Stimulated activated CD4-positive, alpha-beta T cell treated with anti-CD3 and anti-CD28 coated beads, Interleukin-4, amount 100 ng/mL, for 4 hours (primary cell): ENCODE measurements at places on chromosomes 5 and 9.
A peak's percentile ranks its signal among the peaks of the same experiment; 100 is the strongest.

GRCh38 chr5:160556846-160557245 is 135.2 kb downstream of the PTTG1 start:
- DNase-seq = no peak

- no peak for DNase-seq
These were observed 37.8 kb downstream of the MEF2C start for GRCh38 chr5:88845081-88845697.

DNA sequence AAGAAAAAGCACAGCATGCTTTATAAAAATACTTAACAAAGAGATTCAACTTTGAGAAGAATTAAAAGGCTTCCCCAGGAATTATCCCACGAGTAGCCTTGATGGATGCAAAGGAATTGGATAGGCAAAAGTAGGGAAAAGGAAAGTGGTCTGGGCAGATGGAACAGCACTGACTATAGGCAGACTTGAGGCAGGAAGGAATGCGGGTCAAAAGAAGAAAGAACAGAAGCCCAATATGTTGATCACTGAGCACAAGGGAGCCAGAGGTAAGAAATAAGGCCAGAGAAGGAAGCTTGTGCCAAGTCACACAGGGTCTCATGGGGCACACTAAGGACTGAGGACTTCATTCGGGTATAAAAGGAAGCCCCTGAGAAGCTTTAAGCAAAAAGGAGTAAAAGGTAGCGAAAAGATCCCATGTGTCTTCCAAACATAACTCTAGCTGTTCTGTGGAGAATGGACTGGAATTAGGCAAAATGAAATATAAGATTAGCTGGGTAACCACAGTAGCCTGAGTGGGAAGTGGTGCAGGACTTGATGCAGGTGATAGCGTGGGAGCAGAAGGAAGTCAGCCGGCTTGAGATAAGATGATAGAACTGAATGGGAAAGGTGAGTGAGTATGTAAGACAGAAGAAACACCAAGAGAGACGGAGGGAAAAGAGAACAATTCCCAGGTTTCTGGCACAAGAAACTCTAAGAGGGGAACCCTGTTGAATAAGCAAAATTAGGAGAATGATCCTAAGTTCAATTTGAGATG is 106.6 kb downstream of the DENND1A start:
- no peak for DNase-seq

DNA sequence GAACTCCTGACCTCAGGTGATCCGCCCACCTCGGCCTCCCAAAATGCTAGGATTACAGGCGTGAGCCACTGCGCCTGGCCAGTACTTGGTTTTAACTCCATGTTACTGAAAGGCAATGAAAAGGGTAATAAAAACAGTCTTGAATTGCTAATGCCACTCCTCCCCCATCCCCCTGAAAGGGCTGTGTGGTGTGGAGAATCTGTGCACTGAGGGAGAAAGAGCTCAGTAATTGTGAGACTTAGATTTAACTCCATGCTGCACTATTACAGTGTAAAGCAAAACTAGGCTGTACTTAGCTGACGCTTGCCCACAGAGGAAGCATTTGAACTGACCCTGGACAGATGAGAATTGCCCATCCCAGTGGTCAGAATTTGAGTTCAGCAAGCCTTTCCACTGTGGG is 1662.4 kb upstream of the ACO1 start:
- DNase-seq = no peak

GRCh38 chr5:11050596-11051304 is 289.7 kb upstream of the DAP start:
- DNase-seq = no peak

- DNase-seq = no peak
These were observed 456.0 kb downstream of the RAB3C start for GRCh38 chr5:59038798-59039295.

- no peak for DNase-seq
These were observed 12.1 kb downstream of the MRPL36 start for GRCh38 chr5:1787472-1788047.

DNA sequence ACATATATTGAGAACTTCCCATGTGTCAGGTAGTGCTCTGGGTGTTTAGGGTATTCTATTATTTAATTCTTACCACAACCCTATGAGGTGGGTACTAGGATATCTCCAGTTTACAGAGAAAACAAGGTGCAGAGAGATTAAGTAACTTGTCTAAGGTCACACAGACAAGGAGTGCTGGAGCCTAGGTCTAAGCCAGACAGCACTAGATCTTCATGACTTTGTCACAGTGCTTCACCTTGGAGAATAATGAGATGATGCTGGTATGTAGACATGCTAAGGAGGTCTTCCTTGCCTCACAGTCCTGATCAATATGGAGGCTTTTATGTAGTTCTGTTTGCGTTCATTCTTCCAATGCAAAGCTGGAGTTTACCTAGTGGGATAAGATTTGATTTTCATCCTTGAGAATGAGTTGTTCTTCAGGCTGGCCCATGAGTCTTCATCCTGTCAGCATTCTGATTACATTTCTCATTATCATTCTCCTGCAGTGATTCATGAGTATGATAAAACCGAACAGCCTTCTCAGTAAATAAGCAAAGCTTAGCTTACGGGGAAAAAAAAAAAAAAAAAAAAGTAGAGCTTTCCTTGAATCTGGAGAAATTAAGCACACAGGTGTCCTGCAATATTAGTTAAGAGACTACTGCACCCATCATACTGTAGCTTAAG is 176.3 kb downstream of the C9orf152 start:
- DNase-seq = no peak

DNA sequence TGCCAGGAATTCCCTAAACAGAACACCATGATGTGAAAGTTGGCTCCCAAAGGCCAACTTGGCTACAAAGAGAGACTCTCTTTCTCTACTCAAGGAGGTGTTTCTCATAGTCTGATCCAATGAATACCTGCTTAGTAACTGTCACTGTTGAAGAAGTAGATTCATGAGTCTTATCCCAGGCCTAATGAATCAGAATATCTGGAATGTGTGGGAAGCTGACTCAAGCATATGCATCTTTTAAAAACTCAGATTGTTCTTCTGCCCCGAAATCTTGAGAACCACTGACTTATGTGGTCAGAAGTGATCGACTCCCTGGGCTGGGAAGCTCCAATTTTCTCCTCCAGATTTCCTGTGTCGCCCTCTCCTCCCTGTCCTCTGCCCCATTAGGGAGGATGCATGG is 345.6 kb downstream of the PLK2 start:
- DNase-seq = no peak

DNA sequence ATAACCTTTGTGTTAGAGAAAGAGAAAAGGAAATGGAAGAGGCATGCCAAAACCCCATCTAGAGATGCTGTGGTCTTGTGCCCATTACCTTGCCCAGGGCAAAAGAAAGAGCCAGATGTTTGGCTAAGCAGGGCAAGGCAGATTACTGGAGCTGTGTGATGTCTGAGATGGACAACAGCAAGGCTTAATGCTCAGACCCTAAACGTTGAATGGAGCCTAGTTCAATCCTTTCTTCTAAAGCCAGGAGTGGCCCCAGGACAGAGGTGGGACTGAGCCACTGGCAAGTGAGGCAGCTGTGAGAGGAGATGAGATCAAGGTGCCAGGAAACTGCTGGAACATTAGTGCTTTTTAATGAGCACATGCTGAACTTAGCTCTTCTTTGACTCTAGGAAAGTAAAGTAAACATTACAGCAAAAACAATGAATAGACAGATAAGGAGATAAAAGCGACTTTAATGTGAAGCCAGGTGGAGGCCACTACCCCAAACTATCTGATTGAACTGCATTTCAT is 143.0 kb upstream of the EGFLAM start:
- no peak for DNase-seq

- DNase-seq = no peak
These were observed 4.2 kb upstream of the NFIL3 start for GRCh38 chr9:91427873-91428272.

DNA sequence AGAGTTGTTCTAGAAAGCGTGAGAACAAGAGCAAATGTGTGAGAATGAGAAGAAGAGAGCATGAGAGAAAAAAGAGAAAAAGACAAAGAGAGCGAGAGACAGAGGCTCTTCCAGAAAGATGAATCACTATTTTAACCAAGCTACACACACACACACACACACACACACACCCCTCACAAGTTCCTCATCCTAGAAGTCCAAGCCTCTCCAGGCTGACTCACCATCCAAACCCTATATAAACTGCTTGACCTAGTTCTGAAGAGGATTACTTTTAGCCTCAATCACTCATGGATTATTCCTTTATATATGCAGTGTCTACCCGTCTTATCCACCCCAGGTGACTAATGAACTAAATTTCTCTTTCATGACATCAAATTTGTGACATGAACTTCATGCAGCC is 37.6 kb downstream of the C9orf57 start:
- DNase-seq = no peak

GRCh38 chr5:79612667-79613198 is 492 bp downstream of the TENT2 start:
- peak; percentile 45 for DNase-seq

DNA sequence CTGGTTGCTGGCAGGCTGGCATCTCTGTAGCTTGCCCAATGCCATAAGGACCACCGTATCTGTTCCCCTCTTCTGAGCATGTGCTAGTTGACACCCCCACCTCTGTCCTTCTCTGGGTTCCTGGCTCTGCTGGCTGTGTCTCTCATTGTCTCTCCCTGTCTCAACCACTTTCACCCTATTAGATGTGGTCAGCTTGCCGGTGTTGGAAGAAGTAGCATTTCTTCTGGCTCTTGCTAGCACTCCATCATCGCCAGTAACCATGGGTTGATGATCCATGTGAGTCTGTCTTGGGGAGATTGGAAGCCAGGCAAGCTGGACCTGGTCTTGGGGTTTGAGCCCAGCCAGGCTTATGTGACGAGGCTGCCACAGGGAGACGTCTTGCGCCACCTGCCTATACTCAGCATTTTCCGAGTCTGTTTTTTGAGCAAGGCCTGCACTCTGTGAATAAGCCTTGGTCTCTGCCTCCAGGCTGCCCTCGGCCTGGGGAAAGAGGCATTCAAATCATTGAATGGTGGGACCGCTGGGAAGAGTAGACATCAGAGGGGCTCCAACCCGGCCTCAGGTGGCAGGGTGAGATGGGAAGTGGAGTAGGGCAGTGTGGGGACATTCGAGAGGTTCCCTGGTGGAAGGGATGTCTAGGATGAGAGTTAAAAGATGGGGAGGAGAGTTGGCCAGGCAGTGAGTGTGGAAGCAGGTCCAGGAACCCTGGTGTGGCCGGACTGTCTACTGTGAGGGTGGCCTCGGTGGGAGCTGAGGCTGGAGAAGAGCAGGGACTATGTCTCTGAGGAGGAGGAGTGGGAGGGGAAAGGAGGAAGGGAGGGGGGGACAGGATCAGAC is 74.3 kb downstream of the ZNF618 start:
- no peak for DNase-seq

DNA sequence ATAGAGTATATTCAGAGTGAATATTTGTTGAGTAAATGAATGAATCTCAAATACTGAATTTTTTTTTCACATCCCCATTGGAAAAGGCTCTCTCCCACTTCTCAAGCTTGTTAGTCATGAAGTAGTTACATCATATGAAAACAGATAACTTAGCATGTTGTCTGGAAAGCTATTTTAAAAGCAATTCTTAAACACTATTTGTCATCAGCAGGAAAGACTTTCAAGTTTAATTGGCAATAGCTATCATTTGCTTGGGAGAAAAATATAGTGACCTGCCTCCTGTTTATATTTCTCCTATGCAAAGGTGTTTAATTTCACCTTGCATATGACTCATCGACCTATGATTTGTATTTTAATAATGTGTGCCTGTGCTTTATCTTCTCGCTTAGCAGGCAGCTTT is 499.8 kb upstream of the GRIA1 start:
- DNase-seq = no peak

GRCh38 chr5:178058321-178059012 is 54.9 kb upstream of the N4BP3 start:
- DNase-seq = no peak

- no peak for DNase-seq
These were observed 81.0 kb upstream of the SAP30L start for GRCh38 chr5:154364771-154365170.

GRCh38 chr5:144369006-144369405 is 198.3 kb downstream of the KCTD16 start:
- DNase-seq = no peak

DNA sequence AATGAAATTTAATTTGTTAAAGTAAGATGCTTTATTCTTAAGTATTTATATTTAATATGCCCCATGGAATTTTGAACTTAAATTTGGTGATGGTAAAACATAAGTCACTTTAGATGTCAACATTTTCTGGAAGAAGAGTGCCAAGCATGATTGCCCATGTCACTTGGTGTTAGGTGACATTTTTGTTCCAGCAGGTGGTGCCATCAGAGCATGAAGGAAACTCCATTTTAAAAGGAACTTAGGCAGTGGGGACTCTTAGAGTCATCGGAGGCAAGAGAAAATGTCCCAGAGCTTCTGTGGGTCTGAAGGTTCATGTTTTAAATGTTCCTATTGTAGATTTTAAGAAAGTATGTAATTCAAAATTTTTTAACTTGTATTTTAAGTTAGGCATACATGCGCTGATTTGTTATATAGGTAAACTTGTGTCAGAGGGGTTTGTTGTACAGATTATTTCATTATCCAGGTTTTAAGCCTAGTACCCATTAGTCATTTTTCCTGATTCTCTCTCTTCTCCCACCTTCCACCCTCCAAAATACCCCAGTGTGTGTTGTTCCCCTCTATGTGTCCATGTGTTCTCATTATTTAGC is 789.3 kb downstream of the SEMA5A start:
- no peak for DNase-seq

DNA sequence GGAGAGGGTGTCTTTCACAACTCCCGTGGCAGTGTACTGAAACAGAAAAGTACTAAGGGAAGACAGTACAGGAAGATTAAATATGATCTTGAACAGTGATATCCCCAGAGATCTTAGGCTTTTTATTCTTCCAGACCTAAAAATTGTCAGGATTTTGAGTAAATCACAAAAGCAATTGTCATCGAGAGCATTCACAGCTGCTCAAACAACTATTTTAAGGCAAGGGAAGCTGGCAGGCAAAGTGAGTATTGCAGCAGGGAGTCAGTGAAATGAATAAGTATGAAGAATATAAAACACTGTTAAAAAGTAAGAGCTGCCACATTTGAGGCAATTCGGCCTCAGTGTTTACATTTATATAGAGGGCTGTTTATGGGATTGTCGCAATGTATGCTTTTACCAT is 479.0 kb downstream of the CAAP1 start:
- DNase-seq = no peak

- no peak for DNase-seq
These were observed 81.0 kb upstream of the SLC25A51 start for GRCh38 chr9:37984672-37985611.

- DNase-seq = no peak
These were observed 58.1 kb downstream of the PIP5K1B start for GRCh38 chr9:68763104-68763503.

- DNase-seq = no peak
These were observed 54.1 kb upstream of the CEMIP2 start for GRCh38 chr9:71822456-71822855.

DNA sequence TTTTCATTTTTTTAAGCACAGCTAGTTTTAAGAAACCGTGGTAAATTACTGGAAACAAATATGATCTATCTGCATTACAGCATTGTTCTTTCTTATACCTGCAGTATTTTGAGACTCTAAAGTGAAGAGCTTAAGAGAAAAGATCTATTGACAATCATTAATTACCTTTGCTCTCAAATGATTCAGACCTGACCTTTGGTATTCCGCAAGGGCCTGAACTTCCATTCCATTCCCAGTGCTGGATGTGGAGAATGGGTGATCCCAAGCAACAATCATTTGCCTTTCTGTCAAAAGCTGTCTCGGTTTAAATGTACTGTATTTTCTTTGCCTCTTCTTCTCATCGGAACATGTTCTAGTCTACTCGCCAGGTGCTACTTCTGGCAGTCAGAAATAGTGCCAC is 18.9 kb downstream of the NREP start:
- no peak for DNase-seq
